ENCODE measurements at places on chromosomes 11 and 22.

DNA sequence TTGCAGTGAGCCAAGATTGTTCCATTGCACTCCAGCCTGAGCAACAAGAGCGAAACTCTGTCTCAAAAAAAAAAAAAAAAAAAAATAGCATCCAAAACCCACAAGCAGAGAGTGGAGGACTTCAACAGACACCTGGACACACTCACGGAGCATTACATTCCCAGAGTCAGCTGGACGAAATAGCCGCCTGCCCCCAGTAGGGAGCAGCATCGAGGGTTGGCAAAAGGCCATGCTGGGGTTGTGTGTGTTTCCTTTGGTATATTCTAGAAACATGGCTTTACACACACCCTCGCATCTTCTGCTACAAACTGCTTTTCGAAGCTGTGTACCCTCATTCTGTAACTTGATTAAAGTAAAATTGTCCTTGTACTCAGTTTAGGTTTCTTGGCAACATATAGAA, 5.3 kb downstream of the ADA2 start:
- no peak for DNase-seq

DNA sequence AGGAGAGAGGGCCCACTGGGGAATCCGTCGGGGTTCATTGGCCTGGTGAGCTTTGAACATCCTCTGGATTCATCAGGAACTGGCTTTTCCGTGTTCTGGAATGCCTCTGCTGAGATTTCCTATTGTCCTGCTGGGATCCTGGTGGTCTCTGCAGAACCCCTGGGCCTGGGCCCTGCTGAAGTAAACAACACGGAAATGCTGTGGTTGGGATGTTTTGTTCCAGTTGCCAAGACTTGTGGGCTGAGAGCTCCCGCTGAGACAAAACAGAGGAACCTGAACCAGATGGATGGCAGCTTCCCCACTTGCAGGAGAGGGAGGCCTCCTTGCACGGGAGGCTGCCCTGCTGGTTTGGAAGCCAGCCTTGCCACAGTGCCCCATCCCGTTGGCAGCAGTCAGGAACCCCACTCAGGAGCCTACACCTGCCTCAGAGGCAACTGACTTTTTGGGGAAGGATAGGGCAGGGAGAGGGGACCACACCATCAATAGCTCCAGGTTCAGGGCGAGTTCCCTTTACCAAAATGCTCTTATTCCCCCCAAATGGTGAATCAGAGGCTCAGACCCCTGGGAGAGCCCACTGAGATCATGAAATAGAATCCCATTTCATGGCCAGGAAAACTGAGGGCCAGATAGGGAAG, 60.7 kb downstream of the LRRC32 start:
- DNase-seq: no peak

- no peak for DNase-seq
Observed at GRCh38 chr11:61011950-61012736, 40.7 kb downstream of the CD6 start.

DNA sequence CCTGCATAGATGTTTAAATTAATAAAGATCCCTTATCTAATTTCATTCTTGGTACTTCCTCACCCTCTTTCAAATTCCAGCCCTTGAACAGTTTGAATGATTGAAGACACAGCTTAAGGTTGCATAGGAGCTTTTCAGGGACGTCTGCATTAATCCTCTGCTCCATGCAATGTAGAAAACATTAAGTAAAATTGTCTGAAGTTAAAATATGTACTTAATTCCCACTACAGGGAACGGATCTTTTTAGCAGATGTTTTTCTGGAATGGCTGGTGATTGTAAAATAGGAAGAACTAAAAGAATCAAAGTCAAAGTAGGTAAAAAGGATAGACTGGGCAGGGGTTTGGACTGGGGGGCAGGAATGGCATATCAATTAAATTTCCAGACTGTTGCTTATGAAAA, 58.9 kb downstream of the ABTB2 start:
- DNase-seq: no peak

GRCh38 chr22:38236786-38237185, 35.0 kb downstream of the MAFF start:
- DNase-seq: no peak

GRCh38 chr11:66868726-66869566, 12.1 kb downstream of the LRFN4 start:
- DNase-seq: peak; percentile 43

DNA sequence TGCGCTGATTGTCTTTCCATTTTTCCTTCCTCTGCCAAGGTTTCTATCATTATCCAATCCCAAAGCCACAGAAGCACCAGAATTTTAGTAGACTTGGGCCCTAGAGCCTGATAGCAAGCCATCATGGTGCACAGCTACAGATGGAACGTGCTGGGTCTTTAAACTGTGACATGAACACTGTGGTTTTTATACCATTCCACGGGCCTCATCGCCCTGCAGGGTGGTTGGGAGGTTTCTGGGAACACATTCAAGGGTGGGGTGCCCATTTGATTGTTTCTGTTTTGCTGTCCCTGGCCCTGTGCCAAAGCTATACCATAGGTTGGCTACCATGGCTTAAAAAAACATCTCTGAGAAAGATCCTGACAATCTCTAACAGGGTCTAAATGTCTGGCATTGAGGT, 151.9 kb downstream of the CACNA1I start:
- no peak for DNase-seq

GRCh38 chr11:11454671-11455223, 101.7 kb upstream of the CSNK2A3 start:
- no peak for DNase-seq

DNA sequence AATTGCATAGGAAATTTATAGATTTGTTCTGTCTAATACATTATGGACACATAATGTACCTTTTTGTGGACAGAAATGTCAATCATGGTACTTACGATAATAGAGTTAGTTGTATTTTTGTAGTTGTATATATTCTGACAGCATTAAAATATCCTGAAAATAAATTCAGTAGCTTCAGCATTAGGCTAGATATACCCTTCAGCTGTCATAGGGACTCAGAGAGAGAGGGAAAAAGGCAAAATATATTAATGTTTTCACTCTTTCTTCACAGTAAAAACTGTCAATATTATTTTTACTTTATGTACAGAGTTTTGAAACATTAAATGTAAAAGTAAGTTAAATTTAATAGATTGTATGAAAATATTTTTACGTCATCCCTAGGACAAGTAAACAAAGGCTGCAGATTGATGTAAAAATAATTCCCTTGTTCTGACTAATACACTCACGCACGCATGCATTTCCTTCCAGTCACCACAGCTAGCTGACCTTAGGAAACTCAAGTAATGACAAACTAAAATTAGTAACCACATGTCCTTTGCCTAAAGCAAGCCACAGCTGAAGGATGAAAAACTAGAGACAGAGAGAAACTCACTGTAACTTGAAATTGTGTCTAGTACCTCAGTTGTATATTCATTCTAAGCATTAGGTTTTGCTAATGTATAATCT, 104.7 kb upstream of the CARD18 start:
- DNase-seq: peak; percentile 79

DNA sequence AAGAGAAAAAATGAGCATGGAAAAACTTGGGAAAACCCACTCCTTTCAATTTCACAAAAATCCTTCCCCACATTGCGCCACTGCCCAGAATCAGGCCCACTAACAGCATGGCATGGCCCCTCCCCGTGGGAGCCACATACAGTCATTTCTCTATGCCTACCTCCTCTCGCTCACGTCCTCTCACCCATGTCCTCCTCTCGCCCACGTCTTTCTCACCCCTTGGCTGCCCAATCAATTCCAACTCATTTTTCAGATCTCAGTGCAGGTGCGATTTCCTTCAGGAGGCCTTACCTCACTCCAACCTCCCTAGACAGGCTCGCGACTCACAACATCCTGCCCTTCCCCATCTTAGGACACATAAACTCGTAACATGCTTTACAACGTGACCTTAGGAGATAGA, 229.2 kb downstream of the CADM1 start:
- DNase-seq: no peak

DNA sequence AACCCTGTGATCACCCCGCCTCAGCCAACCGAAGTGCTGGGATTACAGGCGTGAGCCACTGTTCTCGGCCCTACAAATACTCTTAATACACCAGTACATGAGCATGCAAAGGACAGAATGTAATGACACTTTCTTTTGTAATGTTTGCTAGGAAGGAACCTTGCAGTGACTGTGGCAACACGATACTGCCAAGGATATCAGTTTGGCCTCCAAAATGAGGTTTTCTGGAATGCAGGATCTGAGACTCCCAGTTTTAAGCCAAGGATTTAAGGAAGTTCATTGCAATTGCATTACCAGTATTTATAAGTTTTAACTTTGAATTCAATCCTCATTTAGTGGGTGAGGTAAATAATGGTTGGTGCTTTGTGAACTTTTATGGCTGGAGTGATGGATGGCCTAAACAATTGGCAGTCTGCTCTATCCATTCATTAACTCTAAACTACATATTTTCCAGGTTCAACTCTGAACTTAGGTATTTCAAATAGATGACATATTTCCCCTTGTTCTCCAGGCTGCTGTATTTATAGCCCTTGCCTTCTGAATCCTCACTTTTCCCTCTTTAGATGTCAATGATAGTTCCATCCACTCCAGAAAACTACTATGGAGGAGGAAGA, 330.3 kb downstream of the C11orf87 start:
- no peak for DNase-seq

DNA sequence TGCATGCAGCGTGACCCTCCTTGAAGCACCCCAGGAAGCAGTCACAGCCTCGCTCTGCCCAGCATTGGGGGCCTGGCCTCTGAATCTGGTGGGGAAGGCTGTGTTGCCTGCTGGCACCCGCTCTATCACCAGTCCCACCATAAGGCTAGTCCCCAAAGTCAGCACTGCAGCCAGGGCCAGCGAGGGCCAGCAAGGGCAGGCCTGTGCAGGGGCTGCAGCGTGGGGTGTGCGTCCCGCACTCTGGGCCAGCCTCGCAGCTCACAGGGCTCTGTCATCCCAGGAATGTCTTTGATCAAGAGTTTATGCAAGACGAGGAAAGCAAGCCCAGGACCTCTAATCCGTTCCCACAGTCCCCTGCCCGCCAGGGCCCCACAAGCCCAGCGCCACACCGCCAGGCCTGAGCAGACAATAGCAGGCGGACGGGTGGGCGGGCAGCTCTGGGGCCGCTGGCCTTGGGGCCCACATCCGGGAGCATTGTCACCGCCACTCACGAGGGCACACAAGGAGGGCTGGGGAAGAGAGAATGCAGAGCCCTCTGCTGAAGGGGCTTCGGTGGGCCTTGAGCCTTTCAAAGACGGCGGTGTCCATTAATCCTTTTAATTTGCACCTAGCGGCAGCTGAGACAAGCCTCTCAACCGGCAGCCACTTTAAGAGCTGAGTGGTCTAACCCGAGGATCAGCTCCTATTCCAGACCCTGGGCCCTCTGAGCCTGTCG, 17.1 kb downstream of the LTO1 start:
- DNase-seq: no peak

DNA sequence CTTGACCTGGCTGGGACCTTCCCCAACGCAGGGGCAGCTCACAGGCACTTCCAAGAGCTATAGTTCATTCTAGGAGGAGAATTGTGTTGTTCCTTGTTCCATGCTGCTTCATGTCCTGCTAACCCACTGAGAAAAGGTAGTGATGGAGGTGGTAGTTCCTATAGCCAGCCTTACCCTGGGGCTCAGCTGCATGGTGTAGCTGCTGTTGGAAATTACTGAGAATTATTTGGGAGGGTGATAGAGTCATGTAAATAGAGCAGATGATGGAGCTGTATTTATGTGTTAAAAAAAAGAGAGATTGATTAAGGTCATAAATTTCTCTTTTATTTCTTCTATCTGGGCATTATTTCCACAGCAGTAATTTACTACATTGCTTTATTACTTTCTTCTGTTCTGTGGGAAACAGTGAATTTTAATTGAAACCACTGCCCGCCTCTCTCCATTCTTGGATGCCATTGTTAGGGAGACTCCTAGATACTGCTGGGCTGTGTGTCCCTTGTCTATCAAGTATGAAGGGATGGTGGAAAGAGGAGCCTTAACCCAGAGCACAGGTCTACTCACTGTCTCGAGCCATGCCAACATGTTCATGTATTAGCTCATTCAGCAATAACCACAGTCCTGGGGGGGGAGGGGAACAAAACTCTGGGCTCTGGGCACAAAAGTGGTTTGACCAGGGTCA, 309.2 kb downstream of the FAT3 start:
- no peak for DNase-seq

DNA sequence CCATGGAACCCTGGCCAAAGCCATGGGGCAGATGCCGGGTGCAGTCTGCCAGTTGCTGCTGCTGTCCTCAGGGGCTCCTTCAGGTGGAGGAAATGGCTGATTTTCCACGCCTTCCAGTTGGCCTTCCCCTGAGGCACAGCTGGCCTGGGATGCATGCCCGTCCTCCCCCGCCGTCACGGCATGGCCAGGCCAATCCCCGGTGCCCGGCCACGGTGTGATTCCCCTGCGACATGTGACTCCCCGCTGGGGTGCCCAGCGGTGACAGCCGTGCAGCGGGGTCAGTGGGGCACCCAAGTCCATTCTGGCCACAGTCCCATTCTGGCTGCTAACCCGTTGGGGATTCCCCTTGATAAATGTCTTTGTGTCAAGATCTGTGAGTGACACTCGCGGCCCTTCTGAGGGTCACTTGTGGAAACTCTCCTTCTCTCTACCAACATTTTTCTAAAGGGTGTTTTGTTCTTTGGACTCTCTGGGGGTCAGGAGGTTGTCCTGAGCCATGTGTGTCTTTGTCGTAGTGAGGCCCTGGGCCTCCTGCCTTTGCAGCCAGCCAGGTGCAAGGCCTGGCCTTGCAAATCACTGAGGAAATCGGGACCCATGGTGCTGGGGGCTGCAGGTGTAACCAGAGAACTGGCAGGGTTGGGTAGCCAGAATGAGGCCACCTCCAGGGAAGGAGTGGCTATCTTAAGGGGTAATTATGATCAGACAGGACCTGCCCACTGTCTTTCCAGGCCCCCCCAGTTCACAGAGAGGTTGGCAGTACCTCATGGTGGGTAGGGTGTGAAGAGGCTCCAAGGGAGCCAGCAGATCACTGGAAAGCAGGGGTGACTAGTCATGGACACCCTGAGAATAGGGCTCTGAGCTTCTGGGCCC, 37.1 kb downstream of the KCNQ1OT1 start:
- no peak for DNase-seq

DNA sequence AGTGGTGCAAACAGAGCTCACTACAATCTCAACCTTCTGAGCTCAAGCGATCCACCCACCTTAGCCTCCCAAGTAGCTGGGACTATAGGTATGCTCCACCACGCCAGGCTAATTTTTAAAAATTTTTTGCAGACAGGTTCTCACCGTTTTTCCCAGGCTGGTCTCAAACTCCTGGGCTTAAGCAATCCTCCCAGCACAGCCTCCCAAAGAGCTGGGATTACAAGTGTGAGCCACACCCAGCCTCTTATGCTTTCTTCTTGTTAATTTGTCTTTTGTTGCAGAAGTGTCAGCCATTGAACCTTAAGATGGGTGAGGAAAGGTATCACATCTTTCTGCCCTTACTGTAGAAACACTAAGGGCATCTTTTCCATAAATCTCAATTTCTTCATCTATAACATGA, 34.9 kb downstream of the DENND5A start:
- DNase-seq: no peak

GRCh38 chr22:24231706-24232105, 13.2 kb downstream of the GGT5 start:
- DNase-seq: no peak

DNA sequence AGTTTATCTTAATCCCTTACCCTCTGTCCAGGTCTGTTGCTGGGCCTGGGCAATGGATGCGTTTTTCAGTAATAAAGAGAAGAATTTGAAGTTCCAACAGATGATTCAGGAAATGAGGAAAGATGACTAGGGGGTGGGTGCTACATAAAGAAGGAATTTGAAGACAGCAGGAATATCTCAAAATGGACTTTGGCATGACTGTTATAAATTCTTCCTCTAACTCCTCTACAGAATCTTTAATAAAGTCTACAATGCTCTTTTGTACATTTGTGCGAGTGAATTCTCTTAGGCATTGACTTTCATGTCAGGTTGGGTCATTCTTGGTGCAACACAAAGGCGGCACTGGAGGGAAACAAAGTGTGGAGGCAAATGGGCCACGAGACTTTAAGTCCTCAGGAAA, 35.1 kb upstream of the PRSS23 start:
- no peak for DNase-seq

Data from mammary epithelial cell (primary cell).